ENCODE measurements at places on chromosomes 2 and 18. TPM values are rescaled to one million over a fixed set of nuclear protein-coding genes. Genes with fewer than 3 reads are reported as not detected.
A peak's percentile ranks its signal among the peaks of the same experiment; 100 is the strongest.

IL1R2 gene
- 0.35 TPM for polyA plus RNA-seq

GATA6 gene
- polyA plus RNA-seq: 1.3 TPM

ARHGEF33 gene
- polyA plus RNA-seq: 0.36 TPM

UNC80 gene
- not detected for polyA plus RNA-seq

DYTN gene
- not detected for polyA plus RNA-seq

- DNase-seq: no peak
These were observed 7.6 kb downstream of the ZFP36L2 start for GRCh38 chr2:43218702-43219382.

DNA sequence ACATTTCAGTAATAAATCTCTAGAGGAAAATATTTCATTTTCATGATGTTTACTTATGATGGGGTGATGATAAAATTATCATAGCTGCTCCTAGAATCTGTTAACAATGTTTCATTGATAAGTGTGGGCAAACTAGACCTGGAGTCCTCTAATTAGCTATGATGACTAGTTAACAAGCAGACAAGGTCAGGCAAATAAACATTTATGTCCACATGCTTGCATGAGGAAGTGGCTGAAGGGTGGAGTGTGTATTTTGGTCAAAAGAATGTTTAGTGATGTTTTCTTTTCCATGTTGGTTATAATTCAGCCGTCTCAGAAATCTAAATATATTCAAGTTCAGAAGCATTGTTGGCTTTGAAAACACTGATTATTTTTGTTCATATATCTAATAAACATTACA, 99.9 kb upstream of the FN1 start:
- no peak for DNase-seq

GRCh38 chr18:8960740-8961657, 141.5 kb upstream of the NDUFV2 start:
- no peak for DNase-seq

DNA sequence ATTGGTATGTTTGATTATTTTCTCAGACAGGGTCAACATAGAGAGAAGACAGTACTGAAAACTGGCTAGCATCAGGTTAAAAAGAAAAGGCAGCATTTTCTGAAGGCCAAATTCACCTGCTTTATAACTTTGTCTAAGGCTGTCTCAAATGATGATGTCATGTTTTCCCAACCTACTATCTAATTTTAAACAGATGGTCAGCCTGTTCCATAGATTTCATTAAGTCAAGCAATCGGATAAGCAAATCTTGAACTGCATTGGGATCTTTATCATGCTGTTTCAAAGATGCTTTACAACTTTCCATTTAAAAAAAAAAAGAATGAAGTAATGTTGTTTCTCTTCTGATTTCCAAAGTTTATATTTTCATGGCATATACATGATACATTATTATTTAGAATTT, 56.3 kb upstream of the SPOPL start:
- no peak for DNase-seq

- no peak for DNase-seq
These were observed 6.9 kb downstream of the INHA start for GRCh38 chr2:219578811-219579613.

DNA sequence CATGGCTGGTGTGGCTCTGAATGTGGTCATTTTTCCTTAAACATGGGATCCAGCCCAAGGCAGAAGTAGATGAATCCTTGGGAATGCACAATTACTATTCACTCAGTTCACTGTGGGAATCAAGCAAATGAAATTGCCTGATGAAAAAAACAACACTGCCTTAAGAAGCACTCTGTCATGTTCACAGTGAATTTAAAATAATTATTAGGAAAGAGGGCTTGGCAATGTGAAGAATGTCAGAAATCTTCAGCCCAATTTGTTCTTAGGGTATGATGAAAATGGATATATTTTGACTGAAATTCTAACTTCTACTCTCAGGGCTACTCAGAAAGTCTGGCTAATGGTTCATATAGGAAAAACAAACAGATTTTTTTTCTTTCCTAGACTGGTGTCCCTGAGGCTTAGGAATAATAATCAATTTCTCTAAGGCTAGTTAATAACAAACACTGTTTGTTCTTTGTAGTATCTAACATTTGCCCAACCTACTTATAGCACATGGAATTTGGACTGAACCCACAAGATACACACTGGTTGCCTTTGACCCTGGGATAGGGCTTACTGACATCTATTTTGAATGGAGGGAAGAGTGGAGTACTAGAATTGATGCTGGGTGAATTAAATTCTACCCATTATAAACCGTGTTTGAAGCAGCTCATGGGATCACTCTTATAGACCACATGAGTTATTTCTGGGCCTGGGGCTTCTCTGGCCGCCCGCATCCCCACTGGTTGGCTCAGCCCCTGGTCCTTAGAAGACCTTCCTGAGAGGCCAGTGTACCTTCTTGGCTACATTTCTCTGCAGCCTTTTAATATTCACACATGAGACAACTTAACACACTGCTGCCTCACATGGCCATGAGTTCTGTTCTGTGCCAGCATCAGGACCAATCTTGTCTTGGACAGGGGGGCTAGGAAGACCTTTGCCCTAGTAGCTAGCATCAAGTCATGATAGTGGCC, 8.3 kb upstream of the MRPL33 start:
- DNase-seq: no peak

- peak; percentile 82 for DNase-seq
These were observed 193.8 kb upstream of the RND3 start for GRCh38 chr2:150681120-150681804.

GRCh38 chr2:150591496-150592285, 104.2 kb upstream of the RND3 start:
- DNase-seq: no peak

DNA sequence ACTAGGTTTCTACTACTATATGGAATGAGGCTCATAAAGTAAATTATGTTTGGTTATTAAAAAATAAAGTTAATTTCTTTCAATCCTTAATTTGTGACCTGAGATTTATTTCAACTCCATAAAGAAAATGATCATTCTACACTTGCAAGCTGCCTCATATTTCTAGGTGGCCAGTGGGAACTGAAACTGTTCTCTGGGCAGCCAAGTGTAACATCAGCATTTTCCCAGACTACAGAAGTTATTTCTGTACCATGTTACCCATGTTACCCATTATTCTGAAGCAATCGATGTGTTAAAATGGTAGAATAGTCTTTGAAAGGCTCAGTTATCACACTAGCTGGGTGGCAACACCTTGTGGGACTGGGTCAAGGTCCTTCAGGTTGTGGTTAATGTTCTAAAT, 139.3 kb upstream of the FBXO11 start:
- no peak for DNase-seq

- no peak for DNase-seq
These were observed 91.0 kb downstream of the MCFD2 start for GRCh38 chr2:46824611-46825010.

- no peak for DNase-seq
These were observed 762.3 kb downstream of the BCL11A start for GRCh38 chr2:59791004-59791618.

DNA sequence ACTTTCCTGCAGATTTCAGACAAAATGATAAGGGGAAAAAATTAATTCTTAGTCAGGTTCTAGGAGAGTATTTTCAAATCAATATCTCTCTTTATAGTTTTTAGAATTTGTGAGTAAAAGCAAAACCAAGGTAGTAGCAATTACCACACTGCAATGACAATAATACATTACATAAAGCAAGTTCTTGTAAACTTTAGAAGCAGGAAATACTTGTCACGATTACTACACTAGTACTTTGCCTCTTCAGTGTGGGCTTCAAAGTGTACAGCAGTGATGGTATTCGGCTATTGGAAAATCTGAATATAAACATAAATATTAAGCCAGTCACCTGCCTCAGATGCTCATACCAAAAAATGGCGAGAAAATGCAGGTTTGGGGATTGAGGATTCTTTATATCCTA, 81.0 kb downstream of the ALPK2 start:
- no peak for DNase-seq

GRCh38 chr18:68707646-68708045, 7.3 kb downstream of the TMX3 start:
- DNase-seq: no peak

DNA sequence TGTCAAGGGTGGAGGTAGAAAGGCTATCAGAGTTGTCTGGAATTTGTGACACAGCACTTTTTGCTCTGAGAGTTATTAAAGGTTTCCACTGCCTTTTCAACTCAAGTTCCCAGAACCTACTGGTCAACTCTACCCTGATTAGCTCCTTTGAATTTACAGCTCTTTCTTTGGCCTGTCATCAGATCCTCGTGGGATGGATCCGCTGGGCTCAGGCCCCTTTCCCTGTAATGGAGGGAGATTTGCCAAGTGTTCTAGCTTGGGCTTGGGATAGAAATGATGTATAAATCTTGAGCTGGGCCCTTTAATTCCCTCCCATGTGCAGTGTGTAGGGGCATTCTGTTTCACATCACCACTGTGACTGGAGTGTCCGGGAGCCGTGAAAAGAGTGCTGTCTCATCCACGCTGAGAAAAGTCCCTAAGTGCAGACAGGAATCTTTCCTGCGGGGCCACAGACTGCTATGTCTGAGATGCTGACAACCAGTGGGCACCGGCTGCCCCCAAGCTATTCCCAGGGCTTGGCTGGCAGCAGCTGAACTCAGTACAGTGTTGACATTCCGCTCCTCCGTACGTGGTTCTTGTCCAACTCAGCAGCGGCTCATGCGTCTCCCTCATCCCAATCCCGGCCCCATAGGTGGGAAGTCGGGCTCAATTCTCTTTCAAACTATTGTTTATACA, 46.9 kb upstream of the ARHGAP28 start:
- no peak for DNase-seq

Measured in AG04450 (cell line).